Spinal cord (tissue), 10 donors: ENCODE measurements at places on chromosomes 4 and X.

- peaks cover 32% of the 10 kb centered on the region for H3K27me3 ChIP-seq
- peak within 1 kb of the TSS; percentile 64 for H3K4me3 ChIP-seq
- H3K27ac ChIP-seq, result no peak within 1 kb of the TSS
- peaks cover 21% of the 10 kb centered on the region for H3K4me1 ChIP-seq
- H3K36me3 ChIP-seq, result no peaks in the 10 kb centered on the region
These were observed at the start of gene TLL1 for GRCh38 chr4:165872461-165873297. Gene TLL1 (plus strand): TSS chr4:165873237. CDS start chr4:165873905, 668 bp downstream.

DNA sequence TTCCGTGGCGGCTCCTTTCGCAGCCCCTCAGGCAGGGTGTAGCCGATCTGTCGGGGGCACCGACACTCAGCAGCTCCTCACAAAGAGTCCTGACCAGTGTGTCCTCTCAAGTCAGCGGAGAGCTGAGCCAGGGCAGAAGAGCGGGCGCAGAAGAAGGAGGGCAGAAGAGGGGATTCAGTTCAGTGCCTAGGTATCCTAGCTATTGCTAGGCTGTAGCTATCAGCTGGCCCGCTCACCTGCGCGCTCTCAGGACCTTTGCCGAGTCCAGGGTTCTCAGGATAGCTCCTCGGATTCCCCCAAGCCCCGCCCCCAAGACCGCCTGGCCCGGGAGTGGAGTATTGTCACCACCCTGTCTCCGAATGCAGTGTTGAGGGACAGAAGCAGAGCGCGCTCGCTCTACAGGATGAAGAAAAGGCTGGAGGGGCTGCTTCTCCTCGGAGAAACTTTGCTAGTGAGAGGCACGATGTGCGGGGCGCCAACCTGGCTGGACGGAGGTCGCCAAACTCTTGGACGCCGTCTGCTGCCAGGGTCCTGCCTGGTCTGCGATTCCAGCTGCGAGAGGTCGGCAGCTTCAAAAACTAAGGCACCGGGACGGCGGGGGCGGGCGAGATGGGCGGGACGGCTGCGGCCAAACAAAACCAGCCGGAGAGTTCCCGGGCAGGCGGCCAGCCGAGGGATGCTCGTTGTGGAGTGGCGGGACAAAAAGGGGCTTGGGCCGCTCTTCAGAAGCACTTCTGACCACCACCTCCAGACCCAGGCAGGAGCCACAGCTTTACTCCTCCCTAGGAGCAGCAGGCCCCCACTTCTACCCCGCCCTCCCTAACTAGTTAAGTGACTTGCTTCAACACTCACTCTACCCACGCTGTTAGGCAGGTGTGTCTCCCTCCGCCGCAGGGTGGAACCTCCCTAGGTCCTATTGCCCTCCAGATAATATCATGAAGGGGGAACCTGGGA, at the start of gene XKRX:
XKRX (minus strand) TSS at position 258 of the 954 bp plus-strand sequence. CDS start 613 bp downstream, outside the sequence.
- H3K4me1 ChIP-seq, result peaks cover 10% of the 10 kb centered on the region
- H3K36me3 ChIP-seq, result no peaks in the 10 kb centered on the region

DNA sequence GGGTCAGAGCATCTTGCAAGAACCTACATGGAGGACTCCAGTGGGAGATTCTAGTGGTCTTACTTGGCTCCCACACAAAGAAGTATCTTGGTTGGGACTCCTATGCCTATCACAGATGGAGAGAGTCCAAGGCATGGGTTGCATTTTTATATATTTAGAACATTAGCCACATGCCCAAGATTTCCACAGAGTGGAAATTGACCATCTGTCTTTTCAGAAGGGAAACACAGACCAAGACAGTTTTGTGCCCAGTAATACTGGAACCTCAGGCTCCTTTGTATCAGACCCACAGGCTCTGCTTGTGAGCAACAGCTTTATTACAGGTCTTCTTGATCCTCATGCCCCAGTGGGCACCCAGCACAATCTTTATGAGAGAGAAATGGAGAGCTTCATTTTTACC, 43.6 kb downstream of the PAGE2 start:
- H3K27me3 ChIP-seq, result no peaks in the 10 kb centered on the region
- H3K36me3 ChIP-seq, result no peaks in the 10 kb centered on the region
- DNase-seq, result no peak
- H3K27ac ChIP-seq, result no peak overlapping the region
- H3K4me1 ChIP-seq, result no peaks in the 10 kb centered on the region
- no peak overlapping the region for H3K4me3 ChIP-seq

- peaks cover 2% of the 10 kb centered on the region for H3K27me3 ChIP-seq
- H3K27ac ChIP-seq, result no peak overlapping the region
- no peak overlapping the region for H3K4me3 ChIP-seq
- DNase-seq, result peak; percentile 3
- H3K4me1 ChIP-seq, result no peaks in the 10 kb centered on the region
These were observed 125.8 kb downstream of the PPEF1 start for GRCh38 chrX:18833071-18833731.

- H3K27me3 ChIP-seq, result no peaks in the 10 kb centered on the region
- H3K27ac ChIP-seq, result no peak overlapping the region
- no peak for DNase-seq
- no peak overlapping the region for H3K4me3 ChIP-seq
- H3K36me3 ChIP-seq, result no peaks in the 10 kb centered on the region
- no peaks in the 10 kb centered on the region for H3K4me1 ChIP-seq
These were observed 105.1 kb upstream of the ARHGAP24 start for GRCh38 chr4:85369703-85370380.

GRCh38 chr4:48944252-48944651, 37.7 kb upstream of the OCIAD2 start:
- H3K4me3 ChIP-seq, result no peak overlapping the region
- no peaks in the 10 kb centered on the region for H3K27me3 ChIP-seq
- H3K27ac ChIP-seq, result no peak overlapping the region
- H3K4me1 ChIP-seq, result no peaks in the 10 kb centered on the region
- no peaks in the 10 kb centered on the region for H3K36me3 ChIP-seq
- DNase-seq, result no peak

DNA sequence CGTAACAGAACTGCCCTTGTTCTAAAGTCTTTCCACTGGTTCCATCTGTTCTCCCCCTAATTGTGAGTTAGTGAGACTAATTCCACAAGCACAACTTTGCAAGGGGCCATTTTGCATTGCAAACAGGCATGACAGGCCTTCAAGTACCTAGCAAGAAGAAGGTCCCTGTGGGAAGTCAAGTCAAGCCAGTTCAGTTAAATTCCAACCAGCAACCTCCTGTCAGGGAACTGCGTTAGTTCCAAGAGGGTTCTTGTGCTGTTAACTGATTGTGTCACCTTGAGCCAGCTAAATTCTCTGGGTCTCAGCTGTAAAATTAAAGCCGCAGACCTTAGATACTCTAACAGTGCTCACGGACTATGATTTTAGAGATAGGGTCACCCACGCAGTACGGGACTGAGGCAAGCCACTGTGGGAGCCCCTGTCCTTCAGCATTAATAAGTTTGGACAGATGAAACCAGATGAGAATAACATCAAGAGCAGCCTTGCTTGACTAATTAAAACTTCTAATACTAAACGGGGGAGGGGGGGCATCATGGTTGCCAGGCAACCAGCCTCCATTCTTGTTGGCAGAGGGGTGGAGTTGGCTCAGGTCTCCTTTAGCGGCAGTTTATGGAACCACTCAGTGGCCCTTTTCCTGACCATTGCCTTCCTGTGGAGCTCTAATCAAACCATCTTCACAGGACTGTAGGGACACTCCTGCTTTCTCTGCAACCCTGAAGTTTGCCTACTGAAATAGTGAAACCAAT, 24.1 kb upstream of the TMEM150C start:
- H3K36me3 ChIP-seq, result no peaks in the 10 kb centered on the region
- H3K27me3 ChIP-seq, result no peaks in the 10 kb centered on the region
- peaks cover 20% of the 10 kb centered on the region for H3K4me1 ChIP-seq
- H3K4me3 ChIP-seq, result no peak overlapping the region

- H3K36me3 ChIP-seq, result no peaks in the 10 kb centered on the region
- H3K27ac ChIP-seq, result no peak overlapping the region
- no peaks in the 10 kb centered on the region for H3K4me1 ChIP-seq
- no peak for DNase-seq
- no peaks in the 10 kb centered on the region for H3K27me3 ChIP-seq
These were observed 53.6 kb upstream of the SETD7 start for GRCh38 chr4:139609647-139610046.
